Stimulated activated CD8-positive, alpha-beta memory T cell treated with anti-CD3 and anti-CD28 coated beads, Interleukin-12 subunit alpha, Interleukin-12 subunit beta, amount 100 ng/mL, for 4 hours (primary cell): ENCODE measurements at places on chromosomes 1 and 21.

DNA sequence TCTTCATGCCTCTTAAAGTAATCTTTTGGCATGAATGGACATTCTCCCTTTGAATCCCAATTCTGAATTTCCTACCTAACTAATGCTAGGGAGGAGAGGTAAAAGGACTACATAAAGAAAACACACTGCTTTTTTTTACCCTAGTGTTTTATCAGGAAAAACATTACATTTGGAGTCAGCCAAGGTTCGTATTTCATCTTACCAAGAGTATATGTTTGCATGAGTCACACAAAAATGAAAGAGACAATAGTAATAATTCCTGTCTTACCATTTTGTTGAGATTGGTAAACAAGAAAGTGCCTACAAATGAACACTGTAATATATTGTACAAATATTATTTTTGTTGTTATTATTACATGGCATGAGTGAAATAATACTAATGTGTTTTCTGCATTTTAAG lies 112.9 kb upstream of the WARS2 start:
- DNase-seq, result no peak

DNA sequence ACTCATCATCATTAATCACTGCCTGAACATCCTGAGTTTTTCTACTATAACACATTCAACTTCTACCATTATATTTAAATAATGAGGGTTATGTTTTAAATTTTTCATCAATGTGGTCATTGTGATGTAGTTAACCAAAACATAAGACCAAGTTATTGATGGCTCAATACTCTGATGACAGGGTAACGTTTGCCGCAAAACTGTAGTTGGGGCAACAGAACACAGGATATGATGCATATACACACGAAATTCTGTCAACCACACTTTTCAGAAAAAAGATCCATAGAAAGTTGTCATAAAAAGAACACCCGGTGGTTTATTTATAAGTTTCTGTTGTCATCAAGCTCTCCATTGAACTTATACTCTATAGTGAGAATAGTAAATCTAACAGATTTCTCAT lies 121.7 kb upstream of the COL11A1 start:
- DNase-seq, result no peak

- DNase-seq, result no peak
Observed at GRCh38 chr1:83641206-83641658, 357.7 kb downstream of the TTLL7 start.

GRCh38 chr21:34055615-34056014 lies 17.8 kb upstream of the MRPS6 start:
- DNase-seq, result no peak

DNA sequence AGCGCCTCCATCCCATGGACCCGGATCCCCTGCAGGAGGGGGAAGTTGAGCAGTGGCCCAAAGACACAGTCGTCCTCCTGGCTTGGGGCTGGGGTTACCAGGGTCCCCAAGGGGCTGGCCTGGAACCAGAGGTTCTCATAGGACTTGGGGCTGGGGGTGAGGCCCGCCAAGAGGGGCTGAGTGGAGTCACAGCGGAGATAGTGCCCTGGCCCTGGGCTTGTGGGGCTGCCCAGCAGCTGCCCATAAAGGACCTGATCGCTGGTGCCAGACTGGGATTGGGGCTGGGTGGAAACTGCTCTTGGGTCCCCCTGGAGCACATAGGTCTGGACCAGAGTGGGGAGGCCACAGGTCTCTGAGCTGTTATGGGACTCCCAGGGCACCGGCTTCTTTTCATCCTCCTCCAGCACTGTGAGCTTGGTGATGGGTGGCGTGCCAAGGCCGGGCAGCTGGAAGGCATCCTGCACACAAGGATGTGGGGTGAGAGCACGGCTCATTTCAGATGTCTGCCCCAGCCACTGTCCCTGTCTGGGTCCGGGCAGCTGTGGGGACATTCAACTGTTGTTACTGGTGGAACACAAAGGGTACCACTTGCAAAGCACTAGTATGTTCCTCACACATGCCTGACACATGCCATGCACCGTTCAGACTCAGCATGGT lies 2.3 kb upstream of the MRPS15 start:
- no peak for DNase-seq

- no peak for DNase-seq
Observed at GRCh38 chr1:219383281-219383680, 209.6 kb downstream of the LYPLAL1 start.

GRCh38 chr1:119702384-119702783 lies 9.3 kb upstream of the PHGDH start:
- DNase-seq, result no peak

GRCh38 chr1:156746728-156747631 lies 4.5 kb downstream of the HDGF start:
- DNase-seq, result peak; percentile 48

DNA sequence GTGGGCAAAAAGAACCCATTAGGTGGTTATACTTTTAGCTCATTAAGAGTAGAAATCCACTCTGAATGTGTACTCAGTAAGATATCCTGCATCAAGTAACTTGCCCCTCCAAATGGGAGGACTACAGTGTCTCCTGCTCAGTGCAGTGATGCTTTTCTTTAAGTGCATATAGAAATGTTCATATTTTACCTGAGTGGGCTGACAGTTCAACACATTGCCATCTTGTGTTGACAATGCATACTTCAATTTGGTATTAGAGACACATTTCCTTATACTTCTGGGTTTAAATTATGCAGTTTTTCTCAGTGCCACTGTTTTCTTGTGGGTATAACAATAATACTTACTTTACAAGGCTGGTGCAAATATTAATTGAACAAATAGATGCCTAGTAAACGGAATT lies 318.6 kb upstream of the TMPRSS15 start:
- no peak for DNase-seq

DNA sequence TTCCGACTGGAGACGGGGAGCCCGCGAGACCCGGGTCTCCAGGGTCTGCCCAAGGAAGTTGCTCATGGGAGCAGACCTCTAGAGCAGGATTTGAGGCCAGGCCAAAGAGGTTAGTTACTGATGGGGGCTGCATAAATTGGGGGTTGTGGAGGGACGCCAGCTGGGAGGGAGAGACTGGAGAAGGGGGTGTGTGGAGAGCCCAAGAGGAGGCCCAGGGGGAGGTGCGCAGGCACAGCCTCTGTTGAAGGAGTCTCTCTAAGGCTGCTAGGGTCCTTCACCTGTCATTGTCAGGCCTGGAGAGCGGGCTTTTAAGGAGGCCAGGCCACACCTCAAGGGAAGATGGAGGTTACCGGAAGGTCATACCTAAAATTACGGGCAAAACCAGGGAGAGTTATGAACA lies 363 bp downstream of the PLA2G5 start:
- DNase-seq, result no peak

DNA sequence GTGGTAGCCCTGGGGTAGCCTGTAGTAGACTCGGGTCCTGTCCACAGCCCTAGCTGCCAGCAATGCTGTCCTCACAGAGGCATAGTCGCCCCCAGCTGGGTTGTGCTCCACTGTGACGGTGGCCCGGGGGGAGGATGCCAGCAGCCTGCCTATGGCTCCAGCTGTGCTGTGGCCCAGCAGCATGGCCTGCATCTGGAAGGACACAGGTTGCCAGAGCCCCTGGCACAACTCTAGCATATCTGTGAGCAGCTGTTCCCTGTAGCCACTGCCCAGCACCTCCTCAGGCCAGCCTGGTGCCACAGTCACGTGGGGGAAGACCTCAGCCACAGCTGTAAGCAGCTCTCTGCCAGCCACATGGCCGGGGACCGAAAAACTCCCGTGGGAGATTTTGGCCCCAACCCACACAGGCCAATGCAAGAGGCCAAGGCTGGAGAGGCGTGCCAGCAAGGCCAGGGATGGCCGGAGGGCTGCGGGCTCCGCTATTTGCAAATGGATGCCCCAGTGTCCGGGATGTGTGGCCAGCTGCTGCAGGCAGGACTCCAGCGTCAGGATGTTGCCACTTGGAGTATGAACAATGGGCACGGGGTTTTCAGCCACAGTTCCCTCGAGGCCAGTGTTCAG lies 13.9 kb downstream of the FAM151A start:
- no peak for DNase-seq

GRCh38 chr1:201364808-201365105 lies 12.7 kb downstream of the TNNT2 start:
- no peak for DNase-seq

DNA sequence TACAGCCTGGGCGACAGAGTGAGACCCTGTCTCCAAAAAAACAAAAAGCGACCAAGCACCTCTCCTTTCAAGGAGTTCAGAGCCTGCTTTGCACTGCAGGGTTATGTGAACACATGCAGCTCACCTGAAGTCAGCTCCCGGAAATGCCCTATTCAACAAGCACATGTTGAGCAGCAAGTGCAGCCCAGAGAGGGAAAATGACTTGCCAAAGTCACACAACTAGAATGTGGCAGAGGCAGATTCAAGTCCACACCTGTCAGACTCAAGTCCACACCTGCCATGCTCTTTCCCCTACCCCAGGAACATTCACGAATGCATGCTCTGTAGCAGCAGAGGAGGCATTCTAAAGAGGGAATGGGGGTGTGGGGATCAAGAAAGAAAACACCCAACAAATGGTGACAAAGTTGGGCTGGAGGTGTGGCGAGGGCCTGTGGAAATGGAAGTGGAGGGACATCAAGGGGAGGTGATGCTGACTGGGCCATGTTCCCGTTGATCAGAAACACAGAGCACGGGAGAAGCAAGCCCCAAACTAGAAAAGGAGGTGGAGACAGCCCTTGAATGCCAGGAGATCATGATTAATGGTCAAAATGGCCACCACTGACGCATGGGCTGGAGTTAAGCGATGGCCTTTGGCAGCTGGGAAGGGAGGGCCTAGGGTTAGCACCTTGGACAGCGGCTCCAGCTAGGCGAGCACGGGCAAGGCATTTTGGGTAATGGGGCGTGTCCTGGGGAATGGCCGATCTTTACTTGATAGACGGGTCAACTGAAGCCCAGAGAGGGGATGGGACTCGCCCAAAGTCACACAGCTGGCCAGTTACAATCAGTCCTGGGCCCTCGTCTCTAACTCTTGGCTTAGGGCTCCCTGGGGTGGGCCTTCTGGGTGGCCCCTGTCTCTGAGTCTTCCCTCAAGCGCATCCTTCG lies 21.5 kb downstream of the RAP1GAP start:
- DNase-seq, result no peak

- no peak for DNase-seq
Observed at GRCh38 chr1:191634801-191635508, 523.3 kb upstream of the RGS18 start.

- DNase-seq, result no peak
Observed at GRCh38 chr1:7732331-7732730, 38.8 kb upstream of the VAMP3 start.

DNA sequence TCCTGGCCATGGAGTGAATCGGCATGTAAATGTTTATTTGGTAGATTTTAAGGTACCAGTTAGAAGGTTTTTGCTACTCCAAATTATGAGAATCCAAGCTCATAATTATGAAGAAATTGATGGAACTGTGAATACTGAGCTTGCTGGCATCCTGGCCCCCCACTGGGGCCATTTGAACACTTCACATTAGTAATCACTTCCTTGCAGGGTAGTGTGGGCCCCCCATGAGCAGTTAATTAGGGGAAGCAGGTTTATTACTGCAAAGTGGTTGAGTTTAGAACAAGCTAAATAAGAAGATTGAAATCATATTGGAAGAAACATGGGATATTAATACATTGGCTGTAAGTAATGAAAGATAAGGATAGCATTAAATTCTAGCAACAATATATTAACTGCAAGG lies 86.7 kb downstream of the S1PR1 start:
- DNase-seq, result no peak

DNA sequence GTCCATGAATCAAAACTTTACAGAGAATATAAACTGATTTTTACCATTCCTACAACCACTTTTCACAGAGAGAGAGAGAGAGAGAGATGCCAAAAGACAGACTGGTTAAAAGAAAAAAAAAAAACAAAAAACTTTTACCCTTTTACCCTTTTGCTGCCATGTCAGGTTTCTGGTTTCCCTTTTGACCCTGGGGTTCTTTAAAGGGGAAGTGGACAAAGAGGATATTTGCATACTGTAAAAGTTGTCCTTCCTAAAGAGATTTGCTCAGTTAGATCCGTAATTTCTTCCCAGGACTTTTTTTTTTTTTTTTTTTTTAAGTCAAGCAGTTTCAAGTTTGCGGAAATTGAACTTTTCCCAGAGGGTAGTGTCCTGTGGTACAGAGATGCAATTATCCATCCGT lies 287.8 kb upstream of the RGS18 start:
- no peak for DNase-seq

DNA sequence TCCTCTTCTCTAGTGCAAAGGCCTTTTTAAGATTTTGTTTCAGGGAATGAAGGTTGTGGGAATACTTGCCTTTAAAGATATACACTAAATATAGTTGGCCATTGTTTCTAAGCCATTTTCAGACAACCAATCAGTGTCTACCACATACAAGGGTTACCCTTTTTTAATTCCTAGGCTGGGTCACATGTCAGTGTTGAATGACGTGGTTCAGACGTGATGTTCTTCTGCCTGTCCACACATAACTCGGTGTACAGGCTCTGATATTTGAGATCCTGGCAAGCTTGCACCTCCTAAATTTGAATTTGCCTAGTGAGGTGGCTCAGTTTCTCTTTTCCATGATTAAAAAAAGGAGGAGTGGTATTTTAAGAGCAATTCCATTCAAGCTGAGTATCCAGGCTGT lies 38.8 kb downstream of the DTL start:
- DNase-seq, result no peak

DNA sequence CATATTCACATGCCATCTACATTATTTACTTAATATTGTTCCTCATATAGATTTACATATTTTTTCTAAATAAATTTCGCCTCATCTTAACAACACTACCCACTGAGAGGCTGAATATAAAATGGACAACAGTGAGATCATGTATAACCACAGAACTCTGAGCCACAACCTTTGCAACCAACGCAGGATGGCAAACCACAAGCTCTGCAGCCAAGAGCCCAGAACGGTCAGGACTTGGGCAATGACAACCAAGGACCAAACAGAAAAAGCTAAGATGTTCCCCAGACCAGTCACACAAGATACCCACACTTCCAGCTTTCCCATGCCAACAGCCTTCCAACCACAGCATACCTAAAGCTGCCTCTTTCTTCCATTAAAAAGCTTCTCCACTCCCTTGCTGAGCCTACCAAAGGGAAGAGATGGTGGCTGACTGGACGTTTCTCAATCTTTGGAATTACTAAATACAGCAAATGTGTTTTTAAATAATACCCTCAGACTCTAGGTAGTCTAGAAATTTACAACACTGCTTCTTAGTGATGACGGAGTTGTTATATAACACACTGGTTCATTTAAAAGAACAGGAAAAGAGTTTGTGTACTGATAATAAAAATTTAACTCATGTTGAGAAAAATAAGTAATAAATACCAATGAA lies 117.9 kb downstream of the AKT3 start:
- no peak for DNase-seq

DNA sequence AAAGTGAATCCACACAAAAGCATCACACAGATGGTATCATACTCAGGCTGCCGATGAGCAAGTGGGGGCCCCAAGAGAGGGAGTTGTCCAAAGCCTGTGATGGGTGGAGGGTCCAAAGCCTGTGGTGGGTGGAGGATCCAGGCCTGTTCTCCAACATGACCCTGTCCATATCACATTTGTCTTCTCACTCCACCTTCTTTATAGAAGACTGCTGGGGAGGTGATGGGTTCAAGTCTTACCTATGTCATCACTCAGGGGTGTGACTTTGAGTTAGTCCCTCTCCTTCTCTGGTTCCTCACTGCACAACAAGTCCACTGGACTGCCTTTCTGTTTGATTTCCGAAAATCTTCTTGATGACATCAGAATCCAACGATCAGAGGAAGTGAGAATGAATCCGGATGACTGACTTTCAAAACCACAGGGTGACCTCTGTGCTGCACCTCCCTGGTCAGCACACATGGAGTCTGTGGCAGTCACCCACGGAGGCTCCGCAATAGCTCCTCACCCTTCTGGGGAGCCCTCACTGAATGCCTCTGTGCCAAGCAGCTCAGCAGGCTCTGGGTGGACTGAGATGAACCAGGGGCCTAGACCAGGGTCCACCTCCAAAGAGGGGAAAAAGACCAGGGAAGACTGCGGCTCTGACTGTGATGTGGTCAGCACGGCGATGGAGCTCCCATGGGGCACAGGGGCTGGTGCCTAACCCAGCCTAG lies 166.8 kb downstream of the HIVEP3 start:
- DNase-seq, result no peak
